ENCODE measurements at places on chromosomes 1 and 21.
A peak's percentile ranks its signal among the peaks of the same experiment; 100 is the strongest.

- H3K36me3 ChIP-seq = no peaks in the 10 kb centered on the region
- H3K27me3 ChIP-seq = no peaks in the 10 kb centered on the region
- DNase-seq = no peak
- H3K27ac ChIP-seq = no peak overlapping the region
- no peak overlapping the region for H3K4me3 ChIP-seq
Observed at GRCh38 chr1:147185432-147185831, 13.2 kb upstream of the PRKAB2 start.

GRCh38 chr1:159266832-159267231 lies 35.3 kb upstream of the FCER1A start:
- H3K4me3 ChIP-seq = no peak overlapping the region
- H3K27me3 ChIP-seq = peaks cover 10% of the 10 kb centered on the region
- H3K27ac ChIP-seq = no peak overlapping the region
- no peak for DNase-seq
- H3K36me3 ChIP-seq = peaks cover 2% of the 10 kb centered on the region

DNA sequence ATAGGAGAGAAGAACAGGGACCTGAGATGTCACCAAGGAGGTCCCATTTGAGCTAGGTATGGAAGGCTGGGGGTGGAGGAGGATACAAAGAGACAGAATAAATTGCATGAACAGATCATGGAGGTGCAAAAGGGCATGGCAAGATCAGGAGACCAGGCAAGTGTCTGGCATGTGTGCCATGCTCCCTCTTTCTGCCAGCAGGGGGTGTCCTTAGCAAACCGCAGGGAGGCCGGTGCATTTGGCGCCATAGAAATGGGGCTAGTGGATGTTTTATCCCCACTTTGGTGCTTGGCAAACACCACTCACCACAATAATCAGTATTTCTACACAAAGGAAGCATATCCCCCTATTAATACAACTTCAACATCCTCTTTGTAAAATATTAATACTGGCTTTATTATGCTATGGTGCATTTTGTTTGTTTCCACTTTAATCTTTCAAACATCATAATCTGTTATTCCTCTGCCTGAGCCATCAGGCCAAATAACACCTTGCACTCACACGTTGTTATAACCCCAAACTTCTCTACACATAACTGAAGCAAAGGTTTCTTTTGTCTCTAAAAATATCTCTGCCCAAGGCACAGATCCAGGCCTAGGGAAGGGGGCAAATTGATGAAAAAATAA lies 25.9 kb downstream of the S100A6 start:
- no peaks in the 10 kb centered on the region for H3K36me3 ChIP-seq
- H3K27me3 ChIP-seq = peaks cover 2% of the 10 kb centered on the region
- DNase-seq = peak; percentile 80
- H3K4me1 ChIP-seq = peaks cover 10% of the 10 kb centered on the region
- H3K27ac ChIP-seq = no peak overlapping the region

- H3K4me1 ChIP-seq = peaks cover 8% of the 10 kb centered on the region
- no peaks in the 10 kb centered on the region for H3K27me3 ChIP-seq
- H3K36me3 ChIP-seq = no peaks in the 10 kb centered on the region
- no peak overlapping the region for H3K4me3 ChIP-seq
Observed at GRCh38 chr1:243409284-243409683, 153.4 kb downstream of the SDCCAG8 start.

DNA sequence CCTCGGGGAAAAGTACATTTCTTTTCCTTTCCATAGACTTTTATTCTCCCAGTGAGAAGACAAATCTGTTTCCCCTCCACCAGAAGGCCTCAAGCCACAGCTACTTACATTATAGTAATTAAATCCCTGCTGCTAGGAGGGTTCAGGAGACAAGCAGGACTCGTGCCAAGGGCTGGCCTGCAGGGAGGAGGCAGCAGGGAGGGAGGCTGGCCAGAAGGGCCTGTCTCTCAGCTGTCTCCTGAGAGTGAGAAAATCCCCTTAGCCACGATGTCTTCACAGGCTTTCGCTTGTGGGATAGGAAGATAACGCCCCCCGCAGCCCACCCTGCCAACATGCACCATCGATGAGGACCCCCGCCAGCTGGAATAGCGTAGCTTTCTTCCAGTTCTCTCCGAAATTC lies 14.0 kb downstream of the KCNN3 start:
- no peak overlapping the region for H3K27ac ChIP-seq
- H3K4me1 ChIP-seq = peaks cover 7% of the 10 kb centered on the region
- no peak overlapping the region for H3K4me3 ChIP-seq
- no peak for DNase-seq
- no peaks in the 10 kb centered on the region for H3K36me3 ChIP-seq
